ENCODE measurements at places on chromosomes 4 and X.

GRCh38 chrX:139691843-139692505, 16.0 kb downstream of the MCF2 start:
- no peak for DNase-seq

DNA sequence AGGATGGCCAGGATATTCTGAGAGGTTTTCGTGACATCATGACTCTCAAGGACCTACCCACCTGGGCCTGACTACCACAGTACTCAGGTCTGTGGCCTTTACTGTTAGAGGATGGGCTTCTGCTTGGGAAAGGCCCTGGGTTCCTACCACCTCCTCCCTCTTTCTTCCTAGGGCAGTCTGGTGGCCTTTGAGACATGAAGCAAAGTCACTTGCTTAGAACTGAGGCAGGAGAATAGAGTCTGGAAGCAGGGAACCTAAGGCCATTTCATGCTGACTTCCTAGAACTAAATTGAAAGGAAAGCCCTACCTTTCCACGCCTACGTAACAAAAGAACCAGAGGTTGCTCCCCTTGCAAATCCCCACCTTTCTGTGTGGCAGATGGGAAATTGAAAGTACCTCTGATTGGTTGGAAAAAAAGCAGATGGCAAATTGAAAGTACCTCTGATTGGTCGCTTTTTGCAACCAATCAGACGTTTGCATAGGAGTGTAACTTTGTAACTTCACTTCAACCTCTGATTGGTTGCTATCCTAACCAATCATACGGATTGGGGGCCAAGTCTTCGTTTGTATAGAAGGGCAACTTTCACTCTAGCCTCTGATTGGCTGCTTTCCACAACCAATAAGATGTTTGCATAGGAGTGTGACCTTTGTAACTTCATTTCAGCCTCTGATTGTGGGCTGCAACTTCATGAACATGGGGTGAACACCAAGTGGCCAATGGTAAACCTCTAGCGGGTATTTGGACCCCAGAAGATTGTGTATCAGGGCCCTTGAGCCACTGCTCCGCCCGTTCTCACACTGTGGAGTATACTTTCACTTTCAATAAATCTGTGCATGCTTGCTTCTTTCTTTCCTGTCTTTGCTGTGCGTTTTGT, 9.9 kb upstream of the AKAP14 start:
- no peak for DNase-seq

DNA sequence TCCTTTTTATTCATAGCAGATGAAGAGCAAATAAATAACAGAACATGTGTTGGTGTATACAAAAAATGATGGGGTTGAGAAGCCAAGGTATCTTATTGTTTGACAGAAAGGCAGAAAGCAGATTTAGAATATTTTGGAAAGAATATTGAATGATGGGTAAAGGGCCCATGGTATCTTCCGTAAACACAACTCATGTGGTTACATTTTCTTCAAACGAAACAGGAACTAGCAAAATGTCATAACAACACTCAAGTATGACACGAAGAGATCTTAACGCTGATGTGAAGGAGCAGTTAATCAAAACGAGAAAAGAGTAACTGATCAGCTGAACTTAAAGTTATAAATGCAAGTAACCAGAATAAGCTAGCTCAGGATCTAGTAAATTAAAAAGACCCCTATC, 195.7 kb upstream of the GK2 start:
- no peak for DNase-seq

- no peak for DNase-seq
These were observed 51.7 kb upstream of the MCF2 start for GRCh38 chrX:139759637-139760036.

Measured in omental fat pad (tissue), 4 donors.